ENCODE measurements at places on chromosomes 7 and 10.

DNA sequence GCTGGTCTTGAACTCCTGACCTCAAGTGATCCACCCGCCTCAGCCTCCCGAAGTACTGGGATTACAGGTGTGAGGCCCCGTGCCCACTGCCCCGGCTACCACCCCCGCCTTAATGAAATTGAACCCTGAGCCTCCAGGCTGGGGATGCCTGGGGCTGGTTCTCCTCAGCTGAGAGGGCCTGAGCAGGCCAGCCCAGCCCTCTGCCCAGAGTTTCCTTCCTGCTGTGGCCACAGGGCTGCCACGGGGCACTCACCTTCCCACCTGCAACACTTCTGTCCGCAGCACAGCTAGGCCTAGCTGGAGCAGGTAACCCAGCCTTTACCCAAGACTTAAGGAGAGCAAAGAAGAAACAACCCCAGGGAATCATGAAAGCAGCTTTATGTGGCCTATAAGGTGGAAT lies 78.1 kb upstream of the ANLN start:
- H3K4me3 ChIP-seq = no peak overlapping the region
- H3K27ac ChIP-seq = no peak overlapping the region
- no peak for DNase-seq
- H3K36me3 ChIP-seq = no peaks in the 10 kb centered on the region
- H3K4me1 ChIP-seq = no peaks in the 10 kb centered on the region

- H3K27ac ChIP-seq = no peak overlapping the region
- H3K36me3 ChIP-seq = no peaks in the 10 kb centered on the region
- DNase-seq = no peak
- no peak overlapping the region for H3K4me3 ChIP-seq
- H3K4me1 ChIP-seq = no peaks in the 10 kb centered on the region
- peaks cover 3% of the 10 kb centered on the region for H3K27me3 ChIP-seq
Measured at GRCh38 chr10:24272374-24272773, 63.4 kb downstream of the KIAA1217 start.

GRCh38 chr10:102919246-102919959 lies 1.3 kb downstream of the CNNM2 start:
- H3K27ac ChIP-seq = no peak overlapping the region
- H3K4me1 ChIP-seq = peaks cover 56% of the 10 kb centered on the region
- H3K4me3 ChIP-seq = peak overlapping the region; percentile 92
- peak; percentile 22 for DNase-seq
- H3K27me3 ChIP-seq = peaks cover 5% of the 10 kb centered on the region
- peaks cover 1% of the 10 kb centered on the region for H3K36me3 ChIP-seq

GRCh38 chr7:91034459-91035368 lies 229.5 kb upstream of the FZD1 start:
- H3K27ac ChIP-seq = no peak overlapping the region
- H3K27me3 ChIP-seq = peaks cover 3% of the 10 kb centered on the region
- DNase-seq = peak; percentile 58

GRCh38 chr7:157486007-157486755 lies 149.4 kb downstream of the DNAJB6 start:
- H3K27me3 ChIP-seq = no peaks in the 10 kb centered on the region
- H3K4me3 ChIP-seq = no peak overlapping the region
- no peak for DNase-seq
- H3K4me1 ChIP-seq = peaks cover 19% of the 10 kb centered on the region
- no peak overlapping the region for H3K27ac ChIP-seq
